ENCODE measurements at places on chromosomes 6 and 20.

DNA sequence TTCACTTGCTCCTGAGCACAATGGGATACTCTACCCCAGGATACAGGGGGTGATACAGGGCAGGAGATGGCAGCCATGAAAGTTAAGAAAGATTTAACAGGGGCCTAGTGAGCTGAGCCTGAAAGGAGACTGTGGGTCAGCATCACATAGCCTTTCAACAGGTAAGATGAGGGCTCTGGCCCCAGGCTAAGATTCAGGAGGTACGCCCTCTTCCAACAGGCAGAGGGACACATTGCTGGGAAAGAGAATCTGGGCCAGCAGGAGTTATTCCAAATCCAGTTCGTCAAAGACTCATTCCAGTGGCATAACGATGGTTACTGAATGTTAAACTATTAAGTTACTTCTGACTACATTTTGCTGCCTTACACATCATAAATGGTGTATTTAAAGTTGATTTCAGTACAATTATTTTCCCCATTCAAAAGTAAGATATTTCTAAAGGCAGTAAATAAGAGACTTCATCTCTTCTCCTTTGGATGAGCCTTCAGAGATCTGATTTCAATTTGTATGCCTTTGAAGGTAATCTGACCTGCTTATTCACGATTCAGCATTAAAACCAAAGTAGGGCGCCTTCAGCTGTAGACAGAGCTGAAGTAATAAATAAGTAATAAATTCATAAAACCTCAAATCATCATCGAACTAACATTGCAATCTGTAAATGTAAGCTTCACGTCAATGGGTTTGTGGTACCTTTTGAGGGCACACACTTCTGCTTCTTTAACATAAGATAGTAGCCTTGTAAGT, 62.4 kb downstream of the HS3ST5 start:
- no peak for DNase-seq

- DNase-seq = no peak
These were observed 65.2 kb downstream of the THBS2 start for GRCh38 chr6:169188475-169188874.

- peak; percentile 15 for DNase-seq
These were observed 19.3 kb downstream of the FAXC start for GRCh38 chr6:99330159-99330558.

- no peak for DNase-seq
These were observed 82.8 kb downstream of the MLIP start for GRCh38 chr6:54194067-54194466.

GRCh38 chr20:32432277-32432676, 74.1 kb downstream of the ASXL1 start:
- no peak for DNase-seq

- no peak for DNase-seq
These were observed 88.6 kb downstream of the ERMARD start for GRCh38 chr6:169839898-169840631.

DNA sequence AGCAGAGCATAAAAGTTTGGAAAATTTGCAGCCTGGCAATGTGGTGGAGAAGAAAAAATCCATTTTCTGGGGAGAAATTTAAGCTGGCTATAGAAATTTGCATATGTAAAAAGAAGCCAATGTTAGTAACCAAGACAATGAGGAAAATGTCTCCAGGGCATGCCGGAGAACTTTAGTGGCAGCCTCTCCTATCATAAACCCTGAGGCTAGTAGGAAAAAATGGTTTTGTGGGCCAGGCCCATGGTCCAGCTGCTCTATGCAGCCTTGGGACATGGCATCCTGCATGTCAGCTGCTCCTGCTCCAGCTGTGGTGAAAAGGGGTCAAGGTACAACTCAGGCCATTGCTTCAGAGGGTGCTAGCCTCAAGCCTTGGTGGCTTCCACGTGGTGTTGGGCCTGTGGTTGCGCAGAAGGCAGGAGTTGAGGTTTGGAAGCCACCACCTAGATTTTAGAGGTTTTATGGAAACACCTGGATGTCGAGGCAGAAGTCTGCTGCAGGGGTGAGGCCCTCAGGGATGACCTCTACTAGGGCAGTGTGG, 101.8 kb upstream of the SYNCRIP start:
- DNase-seq = no peak

GRCh38 chr20:60063048-60063451, 104.8 kb downstream of the CDH26 start:
- DNase-seq = no peak

- DNase-seq = no peak
These were observed 19.4 kb upstream of the TRAF3IP2 start for GRCh38 chr6:111625099-111625416.

DNA sequence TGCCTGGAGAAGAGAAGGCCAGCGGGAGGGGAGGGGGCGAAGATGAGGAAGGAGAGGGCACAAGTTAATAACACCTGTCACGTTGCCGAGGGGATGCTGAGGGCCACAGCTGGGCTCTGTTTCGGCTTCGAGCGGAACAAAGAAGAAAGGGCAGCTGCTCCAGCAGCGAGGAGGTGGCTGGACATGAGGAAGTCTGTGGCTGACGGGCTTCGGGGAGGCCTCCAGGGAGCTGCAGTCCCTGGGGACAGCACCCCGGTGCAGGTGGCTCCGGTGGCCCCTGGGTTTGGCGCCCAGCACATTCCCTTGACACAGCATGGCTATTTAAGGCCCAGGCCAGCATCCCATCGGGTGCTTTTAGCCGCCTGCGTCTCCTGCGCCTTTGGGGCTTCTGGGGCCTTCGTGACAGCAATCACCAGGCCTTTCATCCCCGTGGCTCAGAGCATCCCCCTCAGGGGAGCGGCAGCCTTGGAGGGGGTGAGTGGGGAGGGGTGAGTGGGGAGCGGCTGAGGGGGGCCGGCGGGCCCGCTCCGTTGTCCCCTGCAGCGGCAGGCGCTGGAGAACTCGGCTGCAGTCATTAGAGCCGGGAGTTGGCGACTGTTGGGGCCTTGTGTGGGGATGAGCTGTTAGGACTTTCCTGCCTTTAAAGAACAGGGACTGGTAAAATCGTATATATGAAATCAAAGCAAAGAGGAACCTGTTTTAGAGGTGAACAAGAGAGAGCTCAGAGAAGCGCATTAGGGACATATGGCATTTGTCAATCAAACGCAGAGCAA, 99.0 kb downstream of the TMEM242 start:
- DNase-seq = no peak

GRCh38 chr20:37387519-37388269, 41.8 kb downstream of the SRC start:
- no peak for DNase-seq

DNA sequence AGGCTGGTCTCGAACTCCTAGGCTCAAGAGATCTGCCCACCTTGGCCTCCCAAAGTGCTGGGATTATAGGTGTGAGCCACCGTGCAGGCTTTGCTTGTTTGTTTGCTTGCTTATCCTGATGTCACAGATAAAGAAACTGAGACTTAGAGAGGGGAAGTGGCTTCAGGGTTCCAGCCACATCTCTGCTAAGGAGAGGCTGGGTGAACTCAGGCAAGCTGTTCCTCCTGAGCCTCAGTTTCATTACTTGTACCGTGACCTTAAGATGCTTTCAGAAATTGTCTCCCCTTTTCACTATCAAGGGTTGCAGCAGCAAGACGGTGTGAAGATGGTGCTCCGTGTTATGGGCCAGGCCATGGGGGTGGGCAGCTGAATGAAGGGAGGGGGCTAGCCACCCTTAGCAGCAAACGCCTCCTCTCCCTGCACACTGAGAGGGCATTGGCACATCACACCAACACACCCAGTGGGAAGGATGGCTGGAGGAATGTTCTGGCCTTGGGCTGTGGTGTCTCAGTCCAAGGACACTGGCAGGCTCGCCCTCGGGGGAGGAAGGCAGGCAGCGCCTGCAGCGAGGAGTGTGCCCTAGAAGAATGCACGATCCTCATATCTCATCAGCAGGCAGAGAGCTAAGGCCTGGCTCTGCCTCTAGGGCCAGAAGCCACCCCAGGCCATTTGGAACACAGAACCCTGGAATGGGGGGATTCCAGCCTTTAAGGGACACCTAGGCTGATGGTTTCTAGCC, 48.2 kb upstream of the TLDC2 start:
- DNase-seq = no peak

- no peak for DNase-seq
These were observed 140.1 kb upstream of the ZFP64 start for GRCh38 chr20:52331655-52332054.

DNA sequence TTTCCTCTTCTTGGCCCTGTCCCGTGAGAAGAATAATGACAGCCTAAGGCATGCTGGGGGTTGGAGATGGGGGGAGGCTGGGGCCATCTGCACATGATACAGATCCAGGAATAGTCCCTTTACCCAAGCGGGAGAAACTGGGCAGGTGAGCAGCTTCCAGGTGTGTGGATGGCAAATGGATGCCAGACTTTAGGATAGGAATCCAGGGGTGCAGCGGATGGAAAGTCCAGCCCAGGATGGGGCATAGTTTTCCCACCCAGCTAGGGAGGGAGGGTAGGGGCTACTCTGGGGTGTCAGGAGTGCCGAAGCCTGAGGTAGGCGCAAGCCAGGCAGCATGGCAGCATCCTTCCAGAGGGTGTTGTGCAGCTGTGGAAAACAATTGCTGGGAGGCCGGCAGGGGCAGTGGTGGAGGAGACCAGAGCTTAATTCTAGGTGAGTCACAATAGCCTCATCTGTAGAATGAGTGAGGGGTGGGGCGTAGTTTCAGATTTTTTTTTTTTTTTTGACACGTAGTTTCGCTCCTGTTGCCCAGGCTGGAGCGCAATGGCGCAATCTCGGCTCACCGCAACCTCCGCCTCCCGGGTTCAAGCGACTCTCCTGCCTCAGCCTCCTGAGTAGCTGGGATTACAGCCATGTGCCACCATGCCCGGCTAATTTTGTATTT, 15.4 kb upstream of the FAM110A start:
- no peak for DNase-seq

DNA sequence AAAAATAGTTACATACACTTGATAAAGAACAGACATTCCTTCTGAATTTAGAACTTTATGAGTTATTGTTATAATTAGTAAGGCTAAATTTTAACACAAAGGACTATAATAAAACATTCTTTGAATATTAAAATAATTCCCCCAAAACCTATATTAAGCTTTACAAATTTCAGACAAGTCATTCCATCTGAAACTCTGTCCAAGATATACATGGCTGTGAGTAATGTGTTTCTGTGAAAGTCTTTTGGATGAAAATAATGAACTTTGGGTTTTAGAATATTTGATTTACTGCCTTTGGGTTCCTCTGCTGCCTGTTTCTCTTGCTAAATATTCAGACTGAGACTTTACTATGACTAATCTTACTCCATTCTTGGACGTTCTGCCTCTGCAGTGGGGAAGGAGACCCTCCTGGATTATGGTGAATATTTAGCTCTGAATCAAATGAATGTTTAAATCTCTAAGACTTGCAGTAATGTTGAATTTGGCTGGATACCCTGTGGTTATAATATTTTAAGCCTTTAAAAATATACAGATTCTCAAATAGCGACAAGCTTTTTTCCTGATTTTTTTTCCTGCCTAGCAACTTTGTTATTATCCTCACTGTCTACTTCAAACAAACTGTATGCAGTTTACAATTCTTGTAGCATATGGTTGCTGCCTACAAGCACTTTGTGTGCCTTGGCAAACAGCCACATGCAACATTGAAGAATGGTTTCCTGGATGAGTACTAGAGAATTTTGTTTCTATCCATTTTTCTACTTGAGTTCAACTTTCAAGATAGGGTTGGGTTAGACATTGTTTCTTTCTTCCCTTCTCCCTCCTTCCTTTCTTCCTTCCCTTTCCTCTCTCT, 51.4 kb downstream of the TXLNB start:
- DNase-seq = no peak

DNA sequence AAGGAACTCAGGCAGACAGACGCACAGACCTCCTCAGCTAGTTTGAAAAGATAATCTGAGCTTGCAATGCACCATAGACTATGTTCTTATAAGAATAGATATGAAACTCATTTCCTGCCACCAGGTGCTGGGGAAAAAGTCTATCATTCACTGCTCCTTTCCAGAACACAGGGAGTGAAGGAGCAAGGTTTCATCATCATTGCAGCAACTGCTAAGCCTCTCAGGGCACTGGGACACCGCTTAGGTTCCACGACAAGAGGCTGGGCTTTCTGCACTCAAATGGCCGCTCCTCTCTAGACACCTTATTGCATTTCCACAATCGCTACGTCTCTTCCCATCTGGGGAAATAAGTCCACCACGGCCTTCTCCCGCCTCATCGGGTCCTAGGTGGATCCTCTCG, 418.5 kb upstream of the JARID2 start:
- DNase-seq = no peak

DNA sequence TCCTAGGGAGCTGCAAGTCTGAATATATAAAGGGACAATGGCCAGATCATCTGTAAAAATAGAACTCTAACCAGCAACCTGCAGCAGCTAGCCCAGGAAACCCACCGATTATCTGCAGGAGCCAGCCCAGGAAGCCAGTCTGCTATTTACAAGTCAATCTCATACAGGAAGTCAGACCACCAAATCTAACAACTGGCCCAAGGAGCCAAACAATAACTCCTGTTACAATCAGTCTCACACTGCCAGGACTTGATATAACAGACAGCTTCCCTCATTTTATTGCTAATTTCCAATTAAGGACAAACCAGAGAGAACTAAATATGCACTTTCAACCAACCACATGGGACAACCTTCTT, 14.4 kb upstream of the RIN2 start:
- no peak for DNase-seq

DNA sequence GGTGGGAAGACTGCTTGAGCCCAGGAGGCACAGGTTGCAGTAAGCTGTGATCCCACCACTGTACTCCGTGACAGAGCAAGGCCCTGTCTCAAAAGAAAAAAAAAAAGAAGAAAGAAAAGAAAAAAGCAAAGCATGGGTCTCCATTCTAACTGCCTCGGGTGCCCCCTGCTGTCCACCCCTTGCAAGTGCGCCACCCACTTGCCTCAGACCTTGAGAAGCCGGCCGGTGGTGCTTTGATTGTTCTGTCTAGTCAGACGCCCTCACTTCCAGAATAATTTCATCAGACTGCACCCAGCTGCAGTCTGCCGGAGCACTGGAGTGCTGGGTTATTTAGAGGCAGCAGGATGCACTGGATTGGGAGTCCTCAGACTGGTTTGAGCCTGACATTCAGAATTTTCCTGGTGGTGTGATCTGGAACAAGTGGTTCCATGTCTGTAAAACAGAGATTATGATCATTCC, 17.6 kb upstream of the TM9SF4 start:
- DNase-seq = peak; percentile 58

- no peak for DNase-seq
These were observed 31.5 kb upstream of the RHAG start for GRCh38 chr6:49668083-49668511.

DNA sequence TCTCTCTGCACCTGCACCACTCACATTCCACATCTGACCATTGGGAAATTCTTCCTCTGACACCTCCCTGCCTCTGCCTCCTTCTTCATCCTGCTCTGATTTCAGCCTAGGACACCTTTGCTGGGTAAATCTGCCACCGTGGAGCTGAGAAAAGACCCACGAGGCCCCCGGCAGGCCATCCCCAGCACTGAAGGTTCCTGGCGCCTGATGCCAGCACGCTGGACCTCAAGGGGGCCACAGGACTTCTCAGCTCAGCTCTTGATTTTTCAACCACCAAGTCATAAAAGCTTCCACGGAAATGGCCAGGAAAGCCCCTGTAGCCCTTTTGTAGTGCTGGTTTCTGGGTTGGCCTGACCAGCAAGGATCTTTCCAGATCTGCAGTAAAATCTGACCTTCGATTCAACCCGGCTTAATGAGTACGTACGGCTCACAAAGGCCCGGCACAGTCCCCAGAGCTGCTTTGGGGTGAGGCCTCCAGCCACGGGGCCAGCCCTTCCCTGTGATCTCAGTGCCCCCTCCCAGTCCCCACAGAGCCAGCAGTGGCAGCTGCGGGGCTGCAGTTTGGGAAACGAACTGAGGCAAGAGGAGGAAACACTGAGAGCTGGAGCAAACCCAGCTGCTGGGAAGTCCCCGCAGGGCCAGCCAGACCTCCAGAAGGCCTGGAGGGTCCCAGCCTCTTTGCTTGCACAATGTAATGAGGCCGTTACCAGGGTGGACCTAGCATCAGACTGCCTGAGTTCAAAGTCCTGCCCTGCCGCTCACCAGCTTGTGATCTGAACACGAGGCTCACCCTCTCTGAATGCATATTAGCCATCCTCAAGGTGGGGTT, 157.5 kb downstream of the BMP7 start:
- no peak for DNase-seq

All from stimulated activated CD4-positive, alpha-beta T cell treated with anti-CD3 and anti-CD28 coated beads, Interleukin-1b, Interleukin-23, amount 100 ng/mL, for 1 hour (primary cell).